NCI-H524 (cell line): ENCODE measurements at places on chromosomes 16 and 17.

DNA sequence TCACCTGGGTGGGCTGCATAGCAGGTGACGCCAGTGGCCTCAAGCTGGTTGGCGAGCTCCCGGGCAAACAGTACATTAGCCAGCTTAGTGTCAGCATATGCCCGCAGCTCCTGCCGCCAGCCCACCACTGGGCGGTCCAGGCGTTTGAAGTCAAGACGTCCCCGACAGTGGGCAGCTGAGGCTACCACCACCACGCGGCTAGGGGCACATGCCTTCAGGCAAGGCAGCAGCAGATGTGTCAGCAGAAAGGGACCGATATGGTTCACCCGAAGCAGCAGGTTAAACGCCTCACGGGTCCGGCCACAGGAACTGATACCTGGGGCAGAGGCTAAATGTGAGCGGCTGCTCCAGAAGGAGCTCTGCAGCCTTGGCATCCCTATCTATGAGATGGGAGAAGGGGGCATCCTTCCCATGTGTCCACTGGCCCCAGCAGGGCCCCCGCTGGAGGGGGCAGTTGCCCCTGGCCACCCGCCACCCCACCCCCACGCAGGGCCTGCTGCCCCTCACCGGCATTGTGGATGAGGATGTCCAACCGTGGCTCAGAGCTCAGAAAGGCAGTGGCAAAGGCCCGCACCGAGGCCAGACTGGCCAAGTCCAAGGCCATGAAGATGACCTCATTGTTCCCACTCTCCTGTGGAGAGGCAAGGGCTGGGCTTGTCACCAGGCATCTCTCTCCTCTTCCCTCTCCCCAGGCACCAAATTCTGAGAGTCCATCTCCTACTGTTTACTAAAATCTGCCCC lies 1.7 kb downstream of the DHRS13 start:
- no peak for DNase-seq

DNA sequence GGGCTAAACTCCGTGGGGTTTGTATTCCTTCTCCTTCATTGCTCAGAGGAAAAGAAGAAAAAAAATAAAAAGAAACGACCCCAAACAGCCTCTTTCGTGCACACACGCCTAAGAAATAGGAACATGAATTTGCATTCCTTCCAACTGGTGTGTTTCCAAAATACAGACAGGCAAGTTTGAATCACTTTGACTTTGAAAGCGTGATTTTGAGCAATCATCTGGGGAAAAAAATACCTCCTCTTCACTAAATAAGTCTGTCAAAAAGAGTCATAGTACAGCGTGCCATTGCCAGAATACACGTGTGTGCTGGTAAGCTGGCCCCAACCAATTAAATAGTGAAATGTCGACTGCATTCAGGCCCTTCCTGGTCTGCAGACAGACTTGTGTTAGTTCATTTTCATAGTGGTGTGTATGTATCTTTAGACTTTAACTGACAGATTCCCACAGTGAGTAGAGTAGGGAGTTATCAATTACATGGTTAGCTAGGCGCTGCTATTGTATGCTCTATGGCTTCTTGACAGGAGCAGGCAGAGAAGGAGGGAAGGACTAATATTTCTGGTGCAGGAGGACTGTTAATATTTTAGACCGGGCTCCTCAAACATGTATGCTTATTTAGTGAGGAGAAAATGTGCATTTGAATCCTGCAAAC lies 618.3 kb downstream of the MAF start:
- DNase-seq, result no peak

- DNase-seq, result no peak
Measured at GRCh38 chr16:69166946-69167930, 19.7 kb upstream of the SNTB2 start.

GRCh38 chr17:27463235-27463677 lies 7.0 kb downstream of the KSR1 start:
- DNase-seq, result no peak

GRCh38 chr17:4840893-4841242 lies 7.7 kb downstream of the MINK1 start:
- no peak for DNase-seq

DNA sequence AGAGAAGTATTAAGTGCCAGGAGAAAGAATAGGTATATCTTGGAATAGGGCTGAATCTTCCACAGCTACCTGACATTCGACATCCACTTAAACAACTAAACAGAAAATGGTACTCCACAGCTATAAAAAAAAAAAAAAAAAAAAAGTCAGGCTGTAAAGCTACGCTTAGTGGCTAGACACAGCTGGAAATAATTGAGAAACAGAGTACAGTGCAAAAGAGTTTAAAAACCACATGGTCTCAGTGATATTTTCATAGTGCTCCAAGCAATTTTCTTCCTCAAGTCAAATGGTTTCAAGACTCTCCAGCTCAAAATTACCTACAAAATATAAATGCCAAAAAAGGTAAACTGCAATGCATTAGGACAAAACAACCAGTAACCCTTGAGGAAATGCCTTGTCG lies 607.1 kb downstream of the KCNJ2 start:
- DNase-seq, result no peak

GRCh38 chr17:57097832-57098421 lies 12.9 kb downstream of the AKAP1 start:
- DNase-seq, result no peak

GRCh38 chr16:53846971-53847370 lies 143.0 kb downstream of the FTO start:
- no peak for DNase-seq

DNA sequence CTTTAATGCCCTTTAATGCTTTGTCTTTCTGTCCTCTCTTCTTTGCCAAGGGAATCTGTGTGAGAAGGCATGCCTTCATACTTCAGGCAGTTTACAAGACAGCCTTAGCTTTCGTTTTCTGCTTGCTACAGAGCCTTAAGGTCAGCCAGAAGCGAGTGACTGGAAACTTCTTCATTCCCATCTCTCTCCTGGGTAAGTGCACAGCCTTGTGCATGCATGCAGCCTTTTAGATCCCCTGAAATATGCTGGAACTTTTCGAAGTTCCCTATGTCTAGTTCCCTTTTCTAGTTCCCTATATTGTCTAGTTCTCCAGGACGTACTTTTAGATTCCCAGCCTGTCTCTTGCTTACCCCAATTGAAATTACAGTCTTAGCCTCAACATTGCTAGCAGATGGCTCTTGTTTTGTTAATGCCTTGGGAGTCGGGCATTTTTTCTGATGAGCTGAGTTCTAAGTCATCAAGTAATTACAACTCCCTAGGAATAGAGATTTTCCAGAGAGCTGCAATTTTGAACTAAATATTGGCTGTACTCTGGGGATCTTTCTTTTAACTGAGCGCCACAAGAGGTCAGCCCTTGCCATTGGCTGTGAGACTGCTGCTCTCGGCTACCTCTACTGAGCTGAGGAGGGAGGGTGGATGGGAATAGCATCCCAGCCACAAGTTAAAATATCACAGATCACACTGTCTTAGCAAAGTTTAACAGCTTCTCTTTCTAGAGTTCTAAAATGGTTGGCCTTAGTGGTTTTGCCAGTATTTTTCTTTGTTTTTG lies 22.7 kb upstream of the PPM1D start:
- DNase-seq, result no peak

DNA sequence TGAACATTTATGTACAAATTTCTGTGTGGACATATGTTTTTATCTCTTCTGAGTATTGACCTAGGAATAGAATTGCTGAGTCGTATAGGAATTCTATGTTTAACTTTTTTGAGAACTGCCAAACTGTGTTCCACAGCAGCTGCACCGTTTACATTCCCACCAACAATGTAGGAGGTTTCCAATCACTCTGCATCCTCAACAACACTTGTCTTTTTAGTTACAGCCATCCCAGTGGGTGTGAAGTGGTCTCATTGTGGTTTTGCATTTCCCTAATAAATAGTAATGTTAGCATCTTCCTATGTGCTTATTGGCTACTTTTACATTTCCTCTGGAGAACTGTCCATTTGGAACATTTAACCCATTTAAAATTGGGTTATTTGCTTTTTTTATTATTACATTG lies 36.6 kb upstream of the NACA2 start:
- DNase-seq, result no peak

- no peak for DNase-seq
Measured at GRCh38 chr17:4934173-4934979, 2.3 kb downstream of the GP1BA start.

- DNase-seq, result no peak
Measured at GRCh38 chr16:84647828-84648594, at the start of gene KLHL36. Gene KLHL36 (plus strand): TSS chr16:84648511. CDS start chr16:84650868, 2,357 bp downstream.

- no peak for DNase-seq
Measured at GRCh38 chr16:55539049-55539448, 27.4 kb upstream of the CAPNS2 start.

- no peak for DNase-seq
Measured at GRCh38 chr16:7362231-7362630, 29.6 kb downstream of the RBFOX1 start.

GRCh38 chr17:82973456-82974135 lies 105.8 kb upstream of the METRNL start:
- DNase-seq, result no peak

DNA sequence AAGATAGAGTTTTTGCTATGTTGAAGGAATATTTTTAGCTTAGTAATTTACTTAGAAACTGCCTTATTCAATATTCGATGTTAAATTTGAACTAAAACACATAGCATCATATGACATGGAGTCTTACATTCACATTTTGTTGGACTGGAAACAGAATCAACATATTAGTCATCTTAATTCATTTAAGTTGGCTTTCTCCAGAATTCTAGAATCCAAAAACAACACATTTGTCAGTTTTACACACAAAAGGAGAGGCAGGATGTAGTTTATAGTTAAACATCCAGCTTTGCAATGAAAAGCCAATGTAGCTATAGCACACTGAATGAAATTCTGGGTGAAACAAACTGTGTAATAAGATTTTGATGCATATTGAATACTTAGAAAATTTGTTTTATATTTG lies 43.3 kb downstream of the WWOX start:
- no peak for DNase-seq

DNA sequence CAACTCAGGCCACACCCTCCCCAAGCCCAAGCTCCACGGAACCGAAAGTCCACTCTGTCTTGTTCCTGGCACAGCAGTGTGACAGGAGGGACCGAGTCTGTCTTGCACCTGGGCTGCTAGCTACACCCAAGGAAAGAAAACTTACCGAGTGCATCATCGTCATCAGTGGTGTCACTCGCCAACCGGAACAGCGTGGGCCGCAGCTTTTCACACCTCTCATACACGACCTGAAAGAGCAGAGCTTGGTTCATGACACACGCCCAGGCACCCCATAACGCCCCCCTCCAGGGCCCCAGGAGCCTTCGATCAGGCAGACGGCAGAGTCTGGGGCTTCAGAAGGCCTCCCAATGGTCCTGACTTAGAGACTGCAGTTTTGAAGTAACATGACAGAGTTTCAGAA lies 27.5 kb downstream of the GGA2 start:
- DNase-seq, result no peak

DNA sequence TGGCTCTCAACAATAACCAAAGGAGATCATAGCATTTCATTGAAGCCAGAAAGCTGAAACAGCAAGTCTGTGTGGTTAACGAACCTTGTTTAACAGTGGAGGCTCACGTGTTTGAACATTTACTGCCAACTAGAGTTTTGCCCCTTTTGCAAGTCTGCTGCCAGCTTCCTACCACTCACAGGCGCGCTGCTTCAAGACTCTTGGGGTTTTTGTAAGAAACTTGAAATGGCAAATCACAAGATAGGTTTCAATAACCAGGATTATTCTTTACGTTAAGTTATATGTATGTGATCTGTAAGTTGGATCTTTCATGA lies 1.2 kb downstream of the SNTB2 start:
- DNase-seq, result peak; percentile 62

DNA sequence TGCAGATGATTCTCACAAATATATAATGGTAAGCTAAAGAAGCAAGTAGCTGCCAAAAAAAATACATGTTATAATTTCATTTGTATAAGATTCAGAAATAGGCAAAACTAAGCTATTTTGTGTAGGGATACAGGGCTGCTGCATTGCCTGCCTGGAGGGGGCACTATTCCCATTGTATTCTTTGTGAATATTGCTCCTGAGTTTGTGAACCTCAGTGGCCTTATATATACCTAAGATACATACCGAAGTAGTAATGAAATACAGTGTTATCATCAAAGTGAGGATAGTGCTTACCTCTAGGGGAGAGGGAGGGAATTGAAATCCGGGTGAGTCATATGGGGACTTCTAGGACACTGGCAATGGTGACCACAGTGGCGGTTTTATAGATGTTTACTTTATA lies 53.5 kb downstream of the C17orf58 start:
- DNase-seq, result no peak
